Motor neuron (in vitro differentiated cells): ENCODE measurements at places on chromosomes 5 and 9.

DNA sequence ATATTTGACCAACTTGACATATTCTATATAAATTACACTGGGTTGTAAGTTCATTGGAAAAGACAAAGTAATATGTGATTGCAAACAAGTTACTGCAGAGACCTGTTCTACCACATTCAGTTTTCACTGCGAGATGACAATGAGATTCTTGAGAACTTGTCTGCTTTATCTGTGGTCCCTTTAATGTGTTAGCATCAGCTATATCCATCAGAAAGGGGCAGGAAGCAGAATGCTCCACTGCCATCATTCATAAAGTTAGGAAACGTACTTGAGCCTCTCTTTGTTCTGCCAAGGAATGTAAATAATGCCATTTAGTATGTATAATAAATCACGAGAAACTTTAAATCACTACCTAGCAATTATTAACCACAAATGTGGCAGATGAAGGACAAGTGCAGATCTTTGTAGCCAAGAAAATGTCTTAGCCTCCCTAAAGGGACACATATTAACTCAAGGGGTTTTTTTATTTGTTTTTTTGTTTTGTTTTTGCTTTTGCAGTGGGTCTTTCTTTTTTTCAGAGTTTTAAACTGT, 59.4 kb downstream of the GIN1 start:
- ATAC-seq: no peak

DNA sequence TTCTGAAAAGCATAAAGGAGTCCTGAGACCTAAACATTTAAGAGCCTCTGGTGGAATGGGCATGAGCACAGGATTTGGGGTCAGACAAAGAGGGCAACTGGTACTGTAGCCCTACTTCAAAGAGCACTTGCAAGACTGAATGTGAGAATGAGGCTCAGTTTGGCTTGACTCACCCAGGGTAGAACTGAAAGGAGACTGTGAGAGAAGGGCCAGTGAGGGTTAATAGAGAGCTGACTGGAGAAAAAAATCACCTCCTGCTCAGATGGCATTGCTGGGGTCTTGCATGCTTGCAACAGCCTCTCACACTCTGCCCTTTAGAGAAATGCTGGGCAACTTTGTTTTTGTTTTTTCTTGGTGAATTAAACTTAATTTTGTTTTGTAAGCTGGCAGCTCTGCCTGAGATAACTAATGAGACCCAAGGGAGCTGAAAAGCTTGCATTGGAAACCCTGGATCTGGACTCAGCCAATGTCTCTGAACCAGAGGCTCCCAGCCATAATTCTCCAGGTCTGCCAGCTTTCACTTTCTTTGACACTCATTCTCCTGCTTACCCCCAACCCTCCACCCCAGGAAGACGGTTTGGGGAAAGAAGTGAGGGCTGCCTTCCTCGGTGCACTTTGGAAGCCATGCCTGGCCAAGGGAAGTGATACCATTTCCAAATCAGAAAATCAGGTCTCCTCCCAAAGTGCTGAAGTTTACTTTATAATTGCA, 161.1 kb upstream of the PANK3 start:
- ATAC-seq: peak; percentile 65

GRCh38 chr5:151132963-151133362, 24.6 kb downstream of the ANXA6 start:
- no peak for ATAC-seq

- ATAC-seq: no peak
Measured at GRCh38 chr9:94887721-94888120, 161.2 kb downstream of the AOPEP start.

- ATAC-seq: peak; percentile 8
Measured at GRCh38 chr5:95959888-95960666, 1.6 kb downstream of the ELL2 start.

GRCh38 chr9:19521205-19521604, 112.4 kb downstream of the ACER2 start:
- ATAC-seq: no peak

DNA sequence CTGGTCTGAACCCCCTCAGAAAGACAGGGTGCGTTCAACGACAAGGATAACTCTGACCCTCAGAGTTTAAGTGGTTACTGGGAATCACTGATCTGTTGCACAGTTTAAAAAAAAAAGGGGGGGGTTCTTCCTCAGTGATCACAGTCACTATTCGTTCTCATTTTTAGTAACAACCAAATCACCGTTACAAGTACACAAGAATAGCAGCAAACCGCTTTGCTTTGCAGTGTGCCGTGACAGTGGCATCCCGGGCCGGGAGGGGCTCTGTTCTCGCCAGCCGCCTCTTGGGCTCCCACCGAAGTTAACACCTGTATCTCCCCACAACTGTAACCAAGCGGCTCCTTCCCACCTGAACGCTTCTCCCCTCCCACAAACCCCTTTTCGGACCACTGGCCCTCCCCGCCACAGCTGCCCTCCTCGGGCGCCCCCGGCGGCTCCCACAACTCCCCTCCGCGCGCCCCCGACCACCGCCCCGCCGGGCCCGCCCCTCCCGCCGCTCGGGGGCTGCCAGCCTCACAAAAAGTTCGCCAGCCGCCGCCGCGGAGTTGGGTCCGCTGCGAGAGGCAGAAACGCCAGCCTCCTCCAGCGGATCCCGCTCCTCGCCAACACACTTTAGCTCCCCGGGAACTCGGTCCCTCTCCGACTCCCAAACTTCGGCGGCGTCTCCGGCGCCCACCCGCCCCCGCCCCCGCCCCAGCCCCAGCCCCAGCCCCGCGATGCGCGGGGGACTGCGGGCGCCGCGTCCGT, 1.2 kb downstream of the SSBP2 start:
- ATAC-seq: no peak

DNA sequence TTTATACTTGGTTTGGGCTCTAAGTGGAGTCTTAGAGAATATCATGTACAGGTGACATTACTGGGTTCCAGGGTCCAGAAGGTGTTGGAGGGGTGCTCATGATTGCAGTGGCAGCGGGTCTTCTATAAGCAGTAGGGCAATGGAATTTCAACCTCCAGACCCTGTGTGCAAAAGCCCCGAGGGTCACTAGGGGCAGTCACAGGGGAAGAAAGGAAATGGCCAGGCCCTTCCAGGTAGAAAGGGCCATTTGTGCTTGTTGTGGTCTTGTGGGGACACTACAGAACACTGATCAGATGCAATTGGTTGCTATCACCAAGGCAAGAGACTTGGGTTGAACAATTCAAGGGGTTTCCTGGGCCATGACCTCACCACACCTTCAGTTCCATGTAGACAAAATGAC, 283.4 kb downstream of the GADD45G start:
- ATAC-seq: no peak
